Cerebellar cortex (tissue), 1 donor: ENCODE measurements at places on chromosomes 2 and 18.

DNA sequence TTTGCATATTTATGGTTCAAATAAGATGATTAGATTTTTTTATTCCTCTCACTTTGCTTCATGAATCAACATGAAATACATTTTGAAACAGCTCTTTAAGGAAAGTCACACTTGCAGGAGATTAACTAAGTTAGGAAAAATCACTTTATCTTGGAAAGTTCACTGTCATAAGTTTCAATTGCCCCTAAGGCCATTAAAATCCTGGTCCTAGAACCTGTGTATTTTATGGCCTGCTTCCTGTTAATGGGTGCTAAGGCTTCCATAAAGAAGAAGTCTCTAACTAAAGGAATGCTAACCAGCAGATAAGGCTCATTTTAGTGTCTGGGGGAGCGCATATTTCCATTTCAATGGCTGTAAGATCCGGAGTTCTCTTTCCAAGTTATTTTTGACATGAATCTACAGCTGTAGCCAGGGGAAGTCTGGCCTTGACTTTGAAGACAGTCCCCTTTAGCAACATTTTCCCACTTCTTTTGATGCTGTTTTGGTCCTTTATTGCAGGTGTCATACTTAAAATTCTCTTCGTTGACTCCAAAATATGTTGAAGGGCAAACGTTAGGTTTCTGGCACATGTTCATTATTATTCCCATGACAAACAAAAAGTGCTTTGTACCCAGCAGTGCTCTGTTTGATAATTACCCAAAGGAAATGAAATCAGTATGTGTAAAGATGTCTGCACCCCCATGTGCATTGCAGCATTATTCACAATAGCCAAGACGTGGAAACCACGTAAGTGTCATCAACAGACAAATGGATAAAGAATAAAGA is 34.4 kb upstream of the SH3BP4 start:
- no peak for DNase-seq

DNA sequence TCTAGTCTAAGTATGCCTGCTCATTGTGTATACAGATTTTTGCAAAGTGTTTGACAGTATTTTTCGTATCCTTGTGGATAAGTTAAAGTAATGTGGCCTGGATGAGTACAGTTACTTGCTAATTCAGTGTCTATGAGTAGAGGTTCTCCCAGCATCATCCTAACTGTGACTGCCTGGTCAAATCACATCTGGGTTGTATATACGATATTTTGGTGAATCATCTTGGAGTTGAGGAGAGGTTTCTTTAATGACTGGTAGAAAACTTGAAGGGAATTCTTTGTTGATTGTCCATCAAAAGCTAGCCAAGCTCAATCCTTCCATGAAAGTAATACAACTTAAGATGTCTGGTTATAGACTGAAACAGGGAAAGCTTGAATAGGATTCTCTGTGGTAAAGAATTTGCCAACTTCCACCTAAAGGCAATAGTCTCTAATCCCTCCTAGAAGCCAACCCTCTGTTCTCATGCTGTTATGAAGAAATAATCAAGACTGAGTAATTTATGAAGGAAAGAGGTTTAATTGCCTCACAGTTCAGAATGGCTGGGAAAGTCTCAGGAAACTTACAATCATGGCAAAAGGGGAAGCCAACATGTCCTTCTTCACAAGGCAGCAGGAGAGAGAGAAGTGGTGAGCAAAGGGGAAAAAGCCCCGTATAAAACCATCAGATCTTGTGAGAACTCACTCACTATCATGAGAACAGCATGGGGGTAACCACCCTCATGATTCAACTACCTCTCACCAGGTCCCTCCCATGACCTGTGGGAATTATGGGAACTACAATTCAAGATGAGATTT is 19.4 kb upstream of the RALBP1 start:
- no peak for DNase-seq

GRCh38 chr2:175677880-175678279 is 324.2 kb downstream of the LNPK start:
- no peak for DNase-seq

GRCh38 chr2:173017646-173018420 is 57.8 kb upstream of the MAP3K20 start:
- DNase-seq, result no peak

- no peak for DNase-seq
Observed at GRCh38 chr2:170715932-170716777, 1.0 kb downstream of the SP5 start.

GRCh38 chr2:55431982-55432627 is 12.4 kb upstream of the CCDC88A start:
- peak; percentile 37 for DNase-seq

GRCh38 chr2:216315802-216316603 is 56.3 kb downstream of the MARCHF4 start:
- no peak for DNase-seq

- DNase-seq, result no peak
Observed at GRCh38 chr2:219448776-219449341, 14.2 kb downstream of the SPEG start.
